ENCODE measurements at places on chromosomes 1 and 21.

GRCh38 chr1:220631238-220631815 lies 58.8 kb upstream of the C1orf115 start:
- no peak for DNase-seq

DNA sequence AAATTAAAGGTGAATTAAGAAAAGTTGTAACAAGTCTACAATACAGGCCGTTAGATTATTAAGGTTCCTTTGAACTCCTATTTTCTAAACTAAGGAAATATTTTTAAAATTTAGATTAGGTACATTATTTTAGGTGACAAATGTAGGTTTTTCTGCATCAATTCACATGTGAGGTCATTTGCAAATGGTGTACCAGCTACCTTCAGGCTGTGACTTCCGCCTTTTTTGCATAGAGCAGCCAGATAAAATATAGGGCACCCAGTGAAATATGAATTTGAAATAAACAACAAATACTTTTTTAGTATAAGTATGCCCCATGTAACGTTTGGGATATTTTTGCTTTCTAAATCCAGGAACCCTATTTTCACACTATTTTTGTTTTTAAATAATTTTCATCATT lies 544.0 kb downstream of the LMO4 start:
- DNase-seq: no peak

GRCh38 chr21:41428847-41429246 lies 2.8 kb downstream of the MX1 start:
- DNase-seq: no peak

- DNase-seq: no peak
These were observed 25.1 kb downstream of the IRF2BP2 start for GRCh38 chr1:234584926-234585325.

DNA sequence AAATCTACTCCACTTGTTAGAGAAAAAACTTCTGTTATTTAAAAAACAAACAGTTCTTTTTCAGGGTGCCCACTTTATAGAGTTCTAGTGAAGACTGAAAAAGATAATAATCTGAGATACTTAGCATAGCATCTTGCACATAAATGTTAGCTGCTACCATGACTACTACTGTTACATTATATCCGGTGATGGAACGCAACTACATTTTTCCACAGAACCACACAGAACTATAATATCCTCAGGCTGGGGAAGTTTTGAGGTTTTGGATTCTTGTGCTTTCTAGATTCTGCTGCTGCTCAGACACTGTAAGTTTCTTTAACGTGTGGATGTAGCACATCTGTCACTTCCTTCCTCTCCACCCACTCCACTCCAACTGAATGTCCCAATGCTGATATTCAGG lies 110.3 kb downstream of the PTPN14 start:
- DNase-seq: no peak

DNA sequence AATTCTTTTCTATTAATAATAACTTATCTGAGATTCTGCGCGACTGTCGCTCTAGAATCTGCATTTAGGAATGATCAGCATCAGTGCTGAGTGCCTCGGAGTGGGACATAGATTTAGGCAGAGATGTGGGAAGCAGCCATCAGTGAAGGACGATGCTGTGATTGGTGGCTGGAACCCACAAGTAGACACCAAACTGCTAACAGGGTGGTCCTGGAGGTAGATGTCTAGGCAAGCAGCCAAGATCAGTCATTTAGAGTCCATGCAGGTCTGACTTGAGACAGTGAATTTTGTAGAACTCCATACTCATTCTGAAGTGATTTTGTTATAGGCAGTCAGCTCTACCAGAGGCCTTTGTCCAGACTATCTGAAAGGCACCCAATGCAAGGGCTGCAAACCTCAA lies 51.8 kb upstream of the LYST start:
- no peak for DNase-seq

DNA sequence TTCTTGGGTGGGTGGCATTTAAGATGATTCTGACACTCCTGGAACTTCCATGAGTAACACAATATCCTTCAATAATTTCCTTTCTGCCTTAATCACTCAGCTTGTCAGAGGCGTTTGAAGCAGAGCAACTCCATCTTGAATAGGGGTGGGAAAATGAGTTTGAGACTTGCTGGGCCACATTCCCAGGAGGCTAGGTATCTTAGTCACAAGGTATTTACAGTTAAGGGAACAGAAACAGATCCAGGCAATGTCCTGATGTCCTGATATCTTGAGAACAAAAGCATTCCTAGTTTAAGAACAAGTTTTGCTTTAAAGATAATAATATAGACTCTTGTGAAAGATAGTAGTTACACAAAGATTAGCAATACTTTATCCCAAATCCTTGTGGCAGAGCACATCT lies 76.6 kb upstream of the KIAA0040 start:
- DNase-seq: no peak

GRCh38 chr1:58183286-58183685 lies 363.2 kb downstream of the OMA1 start:
- DNase-seq: no peak

- peak; percentile 50 for DNase-seq
These were observed 12.0 kb downstream of the OR2M4 start for GRCh38 chr1:248243204-248243603.

GRCh38 chr21:42679319-42680057 lies 26.1 kb downstream of the PDE9A start:
- DNase-seq: no peak

- no peak for DNase-seq
These were observed 120.9 kb upstream of the IPO9 start for GRCh38 chr1:201708085-201708512.

DNA sequence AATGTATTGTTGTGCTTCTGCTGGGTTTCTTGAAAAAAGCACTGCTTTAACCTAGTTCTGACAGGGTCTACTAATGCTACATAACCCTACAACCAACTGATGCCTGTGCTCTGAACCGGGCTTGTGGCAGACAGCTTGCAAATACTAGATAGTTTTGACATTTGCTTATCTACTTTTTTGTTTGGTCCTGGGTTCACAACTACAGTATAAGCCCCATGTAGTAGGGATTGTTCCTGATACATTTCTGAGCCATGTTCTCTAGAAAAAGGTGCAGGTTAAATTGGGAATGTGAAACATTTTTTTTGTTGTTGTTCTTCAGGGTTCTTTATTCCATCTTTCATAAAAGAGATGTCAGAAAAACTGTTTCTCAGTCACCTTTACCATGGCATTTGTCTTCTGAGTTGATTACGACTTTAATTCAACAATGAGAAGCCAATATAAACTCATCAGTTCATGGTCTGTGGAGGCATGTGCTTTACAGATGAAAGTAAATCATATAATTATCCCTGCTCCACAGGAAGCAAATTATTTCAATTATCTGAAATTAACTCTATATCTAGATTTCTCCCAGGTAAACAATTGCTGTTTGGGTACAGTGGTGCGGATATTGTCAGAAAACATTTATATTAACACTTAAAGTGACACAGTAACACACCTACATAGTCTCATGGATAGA lies 22.0 kb downstream of the OLFM3 start:
- no peak for DNase-seq

GRCh38 chr1:224782281-224783000 lies 147.0 kb upstream of the DNAH14 start:
- no peak for DNase-seq

- DNase-seq: no peak
These were observed 3.1 kb downstream of the TNNT2 start for GRCh38 chr1:201374364-201374763.

DNA sequence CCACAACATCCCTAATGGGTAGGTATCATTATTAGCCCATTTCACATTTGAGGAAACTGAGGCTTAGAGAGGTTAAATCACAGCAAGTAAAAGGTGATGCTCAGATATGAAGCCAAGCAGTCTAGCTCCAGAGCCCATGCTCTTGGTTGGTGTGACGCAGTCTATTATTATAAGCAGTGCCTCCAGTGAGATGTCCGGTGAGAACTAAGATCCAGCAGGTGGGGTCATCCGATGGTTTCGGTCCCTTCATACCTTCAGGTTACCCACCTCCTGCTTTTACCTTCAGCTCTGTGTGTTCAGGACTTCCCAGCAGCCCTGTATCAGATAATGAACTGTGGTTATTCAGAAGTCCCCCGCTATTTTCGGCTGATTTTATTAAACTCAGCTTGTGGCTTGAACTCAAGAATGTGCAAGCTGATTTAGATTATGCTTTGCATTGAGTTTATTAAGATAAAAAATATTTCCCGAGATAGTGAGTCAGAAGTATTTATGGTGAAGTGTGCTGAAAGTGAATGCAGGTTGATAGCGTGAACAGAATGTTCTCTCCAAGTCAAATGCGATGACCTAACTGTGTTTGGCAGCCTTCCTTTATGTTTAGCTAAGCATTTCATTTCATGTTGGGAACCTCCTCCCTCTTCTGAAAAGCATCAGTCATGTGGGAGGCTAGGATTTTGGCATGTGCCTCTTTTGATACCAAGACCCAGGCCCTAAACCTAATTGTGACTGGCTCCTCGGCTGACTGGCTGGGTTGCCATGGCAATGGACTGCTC lies 160.9 kb upstream of the UBE2U start:
- no peak for DNase-seq

DNA sequence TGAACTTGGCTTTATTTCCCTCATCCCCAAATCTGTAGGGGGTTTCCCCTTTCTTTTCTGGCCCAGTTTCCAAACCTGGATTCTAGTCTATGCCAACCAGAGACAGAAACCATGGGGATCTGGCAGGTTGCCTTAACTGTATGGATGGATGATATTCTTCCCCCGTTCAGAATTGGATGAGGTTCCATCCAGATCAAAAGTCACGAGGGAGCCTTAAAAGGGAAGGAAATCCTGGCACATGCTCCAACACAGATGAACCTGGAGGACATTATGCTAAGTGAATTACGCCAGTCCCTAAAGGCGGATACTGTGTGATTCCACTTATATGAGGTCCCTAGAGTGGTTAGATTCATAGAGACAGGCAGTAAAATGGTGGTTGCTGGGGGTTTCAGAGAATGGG lies 124.4 kb downstream of the HUNK start:
- DNase-seq: no peak

DNA sequence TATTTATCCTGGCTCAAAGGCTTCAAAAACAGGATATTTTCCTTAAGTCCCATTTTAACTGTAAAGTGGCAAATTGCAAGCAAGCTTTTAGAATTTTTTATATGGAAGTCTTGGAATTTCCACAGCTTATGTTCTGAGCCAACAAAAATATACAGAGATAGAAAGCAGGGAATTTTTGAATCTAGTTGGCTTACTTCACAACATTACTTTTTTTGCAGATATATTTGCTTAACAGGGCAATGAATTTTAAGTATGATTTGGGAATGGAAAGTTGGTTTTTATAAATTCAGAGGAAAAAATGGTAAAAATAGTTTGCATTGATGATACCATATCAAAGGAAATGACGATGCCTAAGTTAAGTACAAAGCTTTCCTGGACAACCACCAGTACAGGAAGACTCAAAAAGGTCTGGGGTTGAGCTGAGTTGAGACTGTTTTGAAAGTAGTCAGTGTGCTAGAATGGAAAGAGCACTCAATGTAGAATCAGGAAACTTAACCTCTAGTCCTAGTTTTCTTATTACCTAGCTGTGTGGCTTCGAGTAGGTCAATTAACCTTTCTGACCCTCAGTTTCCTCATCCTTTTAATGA lies 11.0 kb upstream of the VCAM1 start:
- no peak for DNase-seq

DNA sequence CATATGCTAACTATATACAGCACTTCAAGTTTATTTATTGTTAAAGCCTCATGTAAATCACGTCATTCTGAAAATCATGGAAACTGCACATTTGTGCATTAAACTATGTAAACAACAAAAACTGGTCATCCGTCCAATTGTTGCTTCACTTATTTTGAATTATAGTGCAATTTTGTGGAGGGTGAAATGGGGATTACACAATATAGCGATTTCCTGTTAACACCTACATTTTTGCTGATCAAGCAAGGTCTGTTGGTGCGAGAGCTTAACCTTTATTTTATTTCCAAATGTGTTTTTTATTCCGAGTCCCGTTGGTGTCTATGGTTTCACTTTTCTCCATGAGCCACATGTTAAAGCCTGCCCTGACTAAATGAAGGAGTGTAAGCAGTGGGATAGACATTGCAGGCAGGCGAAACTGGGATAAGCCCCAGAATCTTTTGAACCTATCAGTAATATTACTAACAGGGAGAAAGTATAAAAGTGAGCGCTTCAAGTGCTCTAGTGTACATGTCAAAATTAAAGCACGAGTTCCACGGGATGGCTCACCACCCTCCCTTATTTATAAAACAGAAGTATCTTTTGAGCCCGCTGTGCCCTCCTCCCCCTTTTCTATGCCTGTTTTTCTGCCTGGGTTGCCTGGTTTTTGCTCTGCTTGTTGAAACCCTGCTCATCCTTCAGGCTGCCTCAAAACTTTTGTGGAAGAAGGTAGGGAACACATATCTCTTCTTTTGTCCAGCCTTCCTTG lies 120.7 kb downstream of the NFIA start:
- no peak for DNase-seq

DNA sequence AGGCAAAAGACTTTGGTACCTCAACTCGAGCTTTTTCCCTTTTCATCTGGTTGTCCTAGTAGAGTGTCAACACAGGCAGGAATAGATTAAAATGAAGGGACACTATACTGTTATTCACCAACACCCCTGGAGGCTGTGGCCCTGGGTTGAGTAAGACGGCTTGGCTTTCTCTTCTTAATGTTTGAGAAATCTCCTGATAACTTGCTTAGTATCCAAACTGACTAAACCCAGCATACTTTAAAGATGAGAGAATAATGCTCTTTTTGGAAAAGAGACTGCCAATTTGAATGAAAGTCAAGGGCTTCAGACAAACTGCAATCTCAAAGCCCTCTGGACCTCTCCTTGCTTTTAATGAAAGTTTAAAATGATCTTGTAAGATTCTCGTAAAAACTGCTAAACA lies 2.6 kb upstream of the SLC30A1 start:
- DNase-seq: no peak

DNA sequence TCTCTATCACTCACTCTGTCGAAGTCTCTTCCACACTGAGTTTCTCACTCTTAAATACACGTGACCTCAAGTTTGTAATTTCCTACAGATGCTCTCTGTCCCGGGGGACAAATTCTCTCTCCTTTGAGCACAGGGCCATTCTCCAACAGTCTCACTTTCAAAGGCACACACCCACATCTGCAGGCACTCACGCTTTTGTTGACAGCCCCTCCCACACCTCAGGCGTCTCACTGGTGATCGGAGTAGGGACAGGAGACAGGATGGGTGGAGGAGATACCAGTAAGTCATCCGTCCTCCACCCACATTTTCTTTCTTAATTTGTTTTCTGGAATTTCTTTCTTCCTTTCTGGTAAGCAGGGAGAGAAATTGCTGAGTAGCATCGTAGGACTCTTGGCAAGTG lies 40.6 kb upstream of the GREM2 start:
- no peak for DNase-seq

GRCh38 chr1:185311589-185312225 lies 5.3 kb downstream of the IVNS1ABP start:
- DNase-seq: no peak

DNA sequence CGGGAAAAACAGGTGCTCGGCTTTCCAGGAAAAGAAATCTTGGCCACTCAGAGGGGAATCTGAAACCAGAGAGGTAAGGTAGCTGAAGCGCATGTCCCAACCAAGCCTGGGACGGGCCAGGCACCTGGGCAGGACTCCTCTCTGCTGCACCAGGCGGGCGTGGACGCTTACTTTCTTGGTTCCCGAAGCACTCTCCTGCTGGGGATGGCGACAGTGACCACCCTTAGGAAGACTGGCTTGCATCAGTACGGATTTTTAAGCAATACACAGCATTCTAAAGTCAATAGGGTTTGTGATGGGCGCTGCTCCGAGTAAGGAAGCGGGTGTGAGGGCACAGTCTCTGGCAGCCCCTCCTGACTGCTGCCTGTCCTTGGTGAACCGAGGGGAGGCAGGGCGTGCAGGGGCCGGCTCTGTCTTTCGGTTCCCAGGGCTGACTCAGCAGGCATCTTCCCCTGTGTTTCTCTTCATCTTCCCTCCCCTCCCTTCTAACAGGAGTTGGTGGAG lies 74.9 kb upstream of the ANGPTL1 start:
- DNase-seq: no peak
